Naive thymus-derived CD4-positive, alpha-beta T cell (primary cell): ENCODE measurements at places on chromosomes 2 and 18.

DNA sequence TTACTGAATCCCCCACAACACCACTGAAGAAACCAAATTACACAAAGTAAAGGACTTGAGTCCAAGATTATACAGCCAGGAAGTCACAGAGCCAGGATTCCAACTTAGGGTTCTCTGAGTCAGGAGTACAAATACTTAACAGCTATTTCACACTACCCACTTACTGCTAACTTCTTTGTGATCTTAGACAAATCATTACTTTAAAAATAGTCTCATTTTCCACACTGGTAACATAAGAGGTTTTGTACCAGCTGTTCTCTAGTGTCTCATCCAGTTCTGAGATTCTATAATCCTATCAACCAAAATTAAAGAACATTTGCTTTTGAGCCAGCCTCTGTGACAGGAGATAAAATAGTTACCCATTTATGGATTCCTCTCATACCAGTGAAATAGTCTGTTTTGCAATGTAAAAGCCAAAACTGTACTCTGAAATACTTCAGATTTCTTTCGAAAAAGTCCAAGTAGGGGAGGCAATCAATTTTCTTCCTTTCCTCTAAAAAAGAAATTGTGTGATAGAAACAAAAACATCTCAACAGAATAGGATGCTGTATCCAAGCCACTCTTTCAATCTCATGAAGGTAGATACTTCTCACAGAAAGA is 157.6 kb downstream of the LRATD1 start:
- no peaks in the 10 kb centered on the region for H3K36me3 ChIP-seq
- H3K4me1 ChIP-seq: no peaks in the 10 kb centered on the region
- H3K4me3 ChIP-seq: no peak overlapping the region
- H3K27ac ChIP-seq: no peak overlapping the region

GRCh38 chr2:102094917-102095316 is 47.6 kb upstream of the IL1R1 start:
- H3K36me3 ChIP-seq: no peaks in the 10 kb centered on the region
- no peak for DNase-seq
- H3K27ac ChIP-seq: no peak overlapping the region
- no peaks in the 10 kb centered on the region for H3K27me3 ChIP-seq
- no peaks in the 10 kb centered on the region for H3K4me1 ChIP-seq

GRCh38 chr2:24886126-24886501 is 33.9 kb downstream of the ADCY3 start:
- DNase-seq: no peak
- H3K4me3 ChIP-seq: no peak overlapping the region
- H3K27ac ChIP-seq: no peak overlapping the region
- H3K36me3 ChIP-seq: no peaks in the 10 kb centered on the region
- no peaks in the 10 kb centered on the region for H3K4me1 ChIP-seq

DNA sequence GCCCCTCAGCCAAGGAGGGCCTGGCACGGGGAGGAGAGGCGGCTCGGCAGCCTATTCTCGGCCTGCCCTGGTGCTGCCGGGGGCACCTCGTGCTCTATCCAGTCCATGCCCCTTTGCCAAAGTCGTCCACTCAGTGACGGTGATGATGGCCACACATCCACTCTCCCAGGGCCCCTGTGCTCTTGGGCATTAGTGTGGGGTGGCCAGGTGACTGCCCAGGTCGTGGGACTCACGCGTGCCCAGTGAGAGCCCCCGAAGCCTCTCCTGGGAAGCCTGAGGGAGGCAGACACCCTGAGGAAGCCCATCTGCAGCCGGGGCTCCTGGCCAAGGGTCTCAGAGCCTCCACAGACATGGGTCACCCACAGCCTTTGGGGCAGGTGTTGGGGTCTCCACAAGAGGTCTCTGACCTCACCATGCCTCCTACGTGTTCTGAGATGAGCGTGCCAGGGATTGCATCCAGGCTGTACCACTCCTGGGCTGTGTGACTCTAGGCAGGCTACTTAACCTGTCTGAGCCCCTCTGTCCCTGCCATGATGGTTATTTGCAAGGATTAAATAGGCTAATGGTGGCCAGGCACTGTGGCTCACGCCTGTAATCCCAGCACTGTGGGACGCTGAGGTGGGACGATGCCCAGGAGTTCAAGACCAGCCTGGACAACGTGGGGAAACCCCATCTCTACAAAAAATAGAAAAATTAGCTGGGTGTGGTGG is 12.9 kb downstream of the RAMP1 start:
- no peaks in the 10 kb centered on the region for H3K27me3 ChIP-seq
- no peaks in the 10 kb centered on the region for H3K36me3 ChIP-seq
- H3K4me1 ChIP-seq: peaks cover 4% of the 10 kb centered on the region
- H3K27ac ChIP-seq: no peak overlapping the region
- DNase-seq: no peak

DNA sequence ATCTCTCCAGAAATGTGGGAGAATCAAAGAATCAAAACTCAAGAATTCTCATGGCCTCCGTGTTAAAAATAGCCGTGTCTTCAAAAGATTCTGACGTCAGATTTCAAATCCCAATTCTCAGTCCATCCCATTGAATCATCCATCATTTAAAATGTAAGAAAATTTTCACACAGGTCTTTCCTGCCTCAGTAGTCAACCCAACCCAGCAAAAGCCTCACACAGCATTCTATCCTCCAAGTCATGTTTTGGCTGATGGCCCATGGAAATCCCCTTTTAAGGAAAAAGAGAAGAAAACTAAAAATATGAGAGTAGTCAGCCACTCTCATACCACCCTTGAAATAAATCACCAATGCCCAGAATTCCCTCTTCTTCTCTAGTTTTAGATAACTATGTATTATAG is 211.8 kb downstream of the C1D start:
- no peak overlapping the region for H3K27ac ChIP-seq
- H3K4me3 ChIP-seq: no peak overlapping the region
- no peaks in the 10 kb centered on the region for H3K36me3 ChIP-seq
- peaks cover 4% of the 10 kb centered on the region for H3K27me3 ChIP-seq
- no peaks in the 10 kb centered on the region for H3K4me1 ChIP-seq

DNA sequence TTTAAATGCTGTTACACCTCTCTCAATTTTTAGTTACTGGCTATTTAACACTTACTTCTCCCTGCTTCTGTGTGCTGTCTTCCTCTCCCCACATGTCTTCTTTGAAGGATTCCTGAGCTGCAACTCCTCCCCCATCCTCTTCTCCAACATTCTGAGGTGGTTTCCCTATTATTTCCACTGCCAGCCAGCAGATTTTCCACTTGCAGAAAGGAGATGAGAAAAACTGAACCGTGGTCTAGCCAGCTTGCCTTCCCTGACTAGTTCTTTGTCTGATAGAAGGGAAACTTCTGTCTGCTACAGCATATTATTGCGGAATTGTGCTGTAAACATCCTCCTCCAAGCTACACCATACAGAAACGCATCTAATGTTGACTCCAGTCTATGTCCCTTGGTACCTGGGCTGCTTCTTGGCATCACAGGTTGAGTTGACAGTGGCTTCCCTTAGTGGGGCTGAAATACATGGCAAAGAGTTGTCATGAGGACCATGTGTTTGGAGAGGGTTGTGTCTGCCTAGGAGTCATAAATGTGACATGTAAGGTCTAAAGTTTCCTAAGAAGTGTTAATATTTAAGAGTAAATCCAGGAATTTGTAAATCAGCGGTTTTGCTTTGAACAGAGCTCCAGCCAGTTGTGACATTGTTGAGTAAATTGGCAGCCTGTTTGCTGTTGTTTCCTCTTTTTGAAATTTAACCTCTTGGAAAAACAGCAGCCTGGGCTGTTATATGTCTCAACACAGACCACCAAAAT is 68.3 kb upstream of the RND3 start:
- no peak for DNase-seq
- H3K4me3 ChIP-seq: no peak overlapping the region
- H3K4me1 ChIP-seq: no peaks in the 10 kb centered on the region
- H3K27ac ChIP-seq: no peak overlapping the region
- H3K27me3 ChIP-seq: no peaks in the 10 kb centered on the region

DNA sequence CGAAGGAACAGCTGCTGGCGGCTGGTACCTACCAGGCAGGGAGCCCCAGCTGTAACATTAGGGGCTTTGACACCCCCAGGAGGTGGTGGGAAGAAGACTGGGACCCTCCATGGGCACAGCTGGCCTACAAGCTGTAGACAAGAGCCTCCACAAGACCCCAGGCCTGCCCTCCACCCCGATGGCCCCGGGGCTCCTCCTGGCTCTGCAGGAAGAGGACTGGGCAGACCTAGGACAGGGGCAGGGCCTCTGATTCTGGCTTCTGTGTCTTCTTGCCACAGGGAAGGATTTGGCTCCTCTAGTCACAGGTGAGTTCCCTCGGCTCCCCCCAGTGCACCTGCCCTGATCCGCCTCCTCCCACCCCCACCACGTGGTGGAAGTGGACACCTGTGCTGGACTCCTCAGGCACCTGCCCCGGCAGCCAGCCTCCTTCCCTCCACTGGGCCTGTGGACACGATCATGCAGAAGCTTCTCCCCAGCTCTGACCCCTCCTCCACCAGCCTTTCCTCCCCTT is 53.4 kb upstream of the ODC1 start:
- no peak for DNase-seq
- H3K36me3 ChIP-seq: no peaks in the 10 kb centered on the region
- H3K27me3 ChIP-seq: no peaks in the 10 kb centered on the region
- H3K4me1 ChIP-seq: peaks cover 3% of the 10 kb centered on the region

GRCh38 chr18:46754188-46754587 is 2.7 kb downstream of the ST8SIA5 start:
- H3K27me3 ChIP-seq: no peaks in the 10 kb centered on the region
- DNase-seq: no peak
- no peak overlapping the region for H3K27ac ChIP-seq
- no peaks in the 10 kb centered on the region for H3K36me3 ChIP-seq
- no peaks in the 10 kb centered on the region for H3K4me1 ChIP-seq

GRCh38 chr18:35267161-35267651 is 22.8 kb downstream of the ZSCAN30 start:
- H3K27ac ChIP-seq: peak overlapping the region; percentile 74
- no peaks in the 10 kb centered on the region for H3K4me1 ChIP-seq
- H3K4me3 ChIP-seq: peak overlapping the region; percentile 78
- H3K27me3 ChIP-seq: no peaks in the 10 kb centered on the region
- H3K36me3 ChIP-seq: no peaks in the 10 kb centered on the region

- H3K4me3 ChIP-seq: no peak overlapping the region
- no peak for DNase-seq
- no peaks in the 10 kb centered on the region for H3K4me1 ChIP-seq
- no peaks in the 10 kb centered on the region for H3K27me3 ChIP-seq
Measured at GRCh38 chr2:189874586-189875320, 90.5 kb downstream of the PMS1 start.

DNA sequence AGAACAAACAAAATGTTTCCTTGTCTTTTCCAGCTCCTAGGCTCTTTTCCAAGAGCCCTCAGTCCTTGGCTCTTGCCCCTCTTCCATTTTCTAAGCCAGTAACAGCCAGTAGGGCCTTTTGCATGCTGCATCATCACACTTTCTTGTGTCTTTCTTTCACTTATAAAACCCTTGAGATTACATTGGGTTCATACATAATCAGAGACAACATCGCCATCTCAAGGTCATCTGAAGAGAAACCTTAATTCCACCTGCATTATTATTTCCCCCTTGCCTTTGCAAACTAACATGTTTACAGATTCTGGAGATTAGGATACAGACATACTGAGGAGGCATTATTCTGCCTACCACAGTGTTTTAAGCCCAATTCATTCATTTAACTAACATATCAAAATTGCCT is 697.3 kb downstream of the TRIB2 start:
- no peaks in the 10 kb centered on the region for H3K4me1 ChIP-seq
- no peak for DNase-seq
- H3K27me3 ChIP-seq: no peaks in the 10 kb centered on the region
- no peak overlapping the region for H3K4me3 ChIP-seq

DNA sequence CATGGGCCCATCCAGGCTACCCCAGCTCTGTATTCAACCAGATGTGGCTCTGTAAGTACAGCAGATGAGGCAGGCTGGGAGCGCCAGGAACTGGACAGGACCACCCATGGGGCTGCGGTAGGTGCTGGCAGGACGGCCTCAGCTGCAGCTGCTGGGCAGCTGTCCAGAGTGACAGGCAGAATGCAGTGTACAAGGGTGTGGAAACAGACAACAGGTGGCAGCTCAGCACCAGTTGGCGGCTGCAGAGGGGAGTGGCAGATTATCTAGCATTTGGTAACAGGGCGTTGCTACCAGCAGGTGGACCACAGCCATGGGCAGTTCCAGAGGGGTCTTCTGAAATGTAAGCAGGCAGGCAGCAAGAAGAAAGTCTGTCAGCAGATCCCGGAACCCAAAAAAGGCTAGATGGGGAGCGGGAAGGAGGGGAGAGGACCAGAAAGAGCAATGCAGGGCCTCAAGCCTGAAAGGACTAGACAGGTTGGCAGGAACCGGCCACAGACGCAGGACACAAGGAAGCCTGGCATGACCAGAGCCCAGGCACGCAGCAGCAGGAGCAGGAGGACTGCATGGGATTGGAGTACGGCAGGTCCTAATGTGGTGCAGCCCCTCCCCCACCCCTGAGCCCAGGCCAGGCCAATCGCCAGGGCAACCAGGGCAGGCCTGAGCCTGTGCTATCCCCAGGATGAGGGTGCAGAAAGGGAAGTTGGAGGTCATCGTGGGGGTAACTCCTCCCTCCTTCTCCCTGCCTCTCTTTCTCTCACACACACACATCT is 24.7 kb downstream of the PKDCC start:
- no peak overlapping the region for H3K4me3 ChIP-seq
- H3K27ac ChIP-seq: no peak overlapping the region
- no peak for DNase-seq
- H3K27me3 ChIP-seq: no peaks in the 10 kb centered on the region

- no peaks in the 10 kb centered on the region for H3K27me3 ChIP-seq
- no peaks in the 10 kb centered on the region for H3K4me1 ChIP-seq
- no peaks in the 10 kb centered on the region for H3K36me3 ChIP-seq
- DNase-seq: no peak
Measured at GRCh38 chr2:126534478-126534877, 121.5 kb upstream of the GYPC start.

GRCh38 chr2:208648368-208648767 is 241.8 kb downstream of the PTH2R start:
- no peaks in the 10 kb centered on the region for H3K36me3 ChIP-seq
- H3K4me3 ChIP-seq: no peak overlapping the region
- no peak for DNase-seq
- H3K27me3 ChIP-seq: no peaks in the 10 kb centered on the region

- H3K36me3 ChIP-seq: no peaks in the 10 kb centered on the region
- DNase-seq: no peak
- H3K27ac ChIP-seq: no peak overlapping the region
Measured at GRCh38 chr2:127917916-127918315, 32.2 kb upstream of the AMMECR1L start.

GRCh38 chr2:5696945-5697521 is 4.8 kb downstream of the SOX11 start:
- H3K36me3 ChIP-seq: no peaks in the 10 kb centered on the region
- H3K4me1 ChIP-seq: no peaks in the 10 kb centered on the region
- DNase-seq: no peak
- H3K4me3 ChIP-seq: no peak overlapping the region

DNA sequence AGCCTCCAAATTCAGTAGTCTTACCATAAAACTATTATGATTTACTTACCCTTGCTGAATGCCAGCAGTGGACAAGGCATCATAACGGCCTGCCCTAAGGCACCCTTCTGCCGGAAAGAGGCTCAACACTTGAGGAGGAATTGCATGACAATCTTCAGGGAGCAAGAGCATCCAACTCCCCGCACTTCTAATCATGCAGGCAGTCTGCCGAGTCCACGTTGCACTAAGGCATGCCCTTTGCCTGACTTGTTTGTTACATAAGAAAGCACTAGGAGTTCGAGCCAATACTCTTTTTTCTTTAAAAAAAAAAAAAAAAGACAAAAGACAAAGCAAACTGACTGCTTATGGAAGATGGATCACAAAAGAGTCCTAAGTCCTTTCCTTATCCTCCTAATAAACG is 17.9 kb upstream of the SPTBN1 start:
- H3K36me3 ChIP-seq: no peaks in the 10 kb centered on the region
- H3K27ac ChIP-seq: no peak overlapping the region
- H3K4me3 ChIP-seq: no peak overlapping the region
- DNase-seq: no peak
